ENCODE measurements at places on chromosomes 4 and X.

DNA sequence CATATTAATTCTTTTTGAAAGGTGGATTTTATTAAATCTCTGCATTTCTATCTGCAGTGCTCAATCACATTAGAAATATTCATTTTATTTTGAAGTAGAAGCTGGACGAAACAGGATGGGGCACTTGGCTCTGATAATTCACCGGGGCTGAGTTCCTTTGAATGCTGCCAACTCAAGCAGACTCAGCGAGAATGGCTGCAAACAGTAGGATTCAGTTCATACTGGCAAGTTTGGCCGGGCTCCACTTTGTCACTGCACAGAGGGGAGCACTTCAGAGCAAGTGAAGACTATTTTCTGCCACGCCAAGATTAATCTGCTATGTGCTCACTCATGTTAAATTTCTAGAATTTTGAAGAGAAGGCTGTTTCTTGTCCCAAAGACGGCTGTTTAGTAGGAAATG lies 30.7 kb upstream of the KLHL8 start:
- no peak for DNase-seq

GRCh38 chr4:51858605-51859202 lies 15.8 kb downstream of the DCUN1D4 start:
- DNase-seq, result no peak

GRCh38 chr4:98199247-98199646 lies 56.0 kb upstream of the STPG2 start:
- DNase-seq, result no peak

- no peak for DNase-seq
These were observed 259.6 kb downstream of the UNC5C start for GRCh38 chr4:95289028-95289634.

DNA sequence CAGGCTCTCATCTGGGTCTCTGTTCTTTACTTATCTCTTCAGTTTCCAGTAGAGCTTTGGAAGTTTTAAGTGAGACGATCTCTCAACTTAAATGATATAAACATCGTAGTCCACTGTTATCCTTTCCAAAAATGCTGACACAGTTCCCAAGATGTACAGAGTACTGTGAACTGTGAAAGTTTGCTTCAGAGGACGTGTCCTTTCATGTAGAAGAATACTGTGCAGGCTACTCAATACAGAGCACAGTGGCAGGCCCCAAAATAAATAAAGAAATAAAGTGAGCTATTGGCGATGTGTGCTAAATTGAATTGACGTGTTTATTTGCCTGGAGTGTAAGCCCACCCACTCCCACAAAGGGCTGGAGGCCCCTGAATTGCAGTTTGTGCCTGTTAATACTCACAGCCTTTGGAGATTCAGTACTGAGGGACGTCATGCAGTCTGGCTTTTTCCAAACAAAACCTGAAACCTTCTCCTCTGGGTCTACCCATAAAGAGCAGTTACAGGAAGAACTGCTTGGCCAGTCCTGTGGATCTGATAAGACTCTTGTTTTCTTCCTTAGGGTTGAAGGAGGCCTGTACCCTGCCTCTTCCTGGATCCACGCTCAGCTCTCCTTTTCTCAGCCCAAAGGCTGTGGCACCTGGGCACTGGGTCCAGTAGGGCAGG lies 66.1 kb downstream of the SOWAHB start:
- DNase-seq, result no peak

DNA sequence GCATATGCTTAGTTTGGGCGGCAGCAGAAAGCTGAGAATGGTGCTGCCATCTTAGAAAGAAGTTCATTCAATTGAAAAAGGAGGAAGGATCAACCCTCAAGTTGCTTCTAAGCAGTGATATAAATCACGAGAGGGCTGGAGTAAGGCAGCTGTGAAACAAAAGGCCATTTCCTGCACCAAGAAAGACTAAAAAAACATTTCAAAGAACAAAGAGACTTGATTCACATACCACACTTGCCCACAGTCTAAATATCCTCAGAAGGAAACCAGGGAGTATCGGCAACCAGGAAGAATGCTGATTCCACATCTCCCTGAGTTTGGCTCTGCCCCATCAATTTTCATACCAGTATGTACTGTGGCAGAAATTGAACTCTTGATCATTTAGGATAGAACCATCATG lies 240.1 kb downstream of the OPHN1 start:
- no peak for DNase-seq

DNA sequence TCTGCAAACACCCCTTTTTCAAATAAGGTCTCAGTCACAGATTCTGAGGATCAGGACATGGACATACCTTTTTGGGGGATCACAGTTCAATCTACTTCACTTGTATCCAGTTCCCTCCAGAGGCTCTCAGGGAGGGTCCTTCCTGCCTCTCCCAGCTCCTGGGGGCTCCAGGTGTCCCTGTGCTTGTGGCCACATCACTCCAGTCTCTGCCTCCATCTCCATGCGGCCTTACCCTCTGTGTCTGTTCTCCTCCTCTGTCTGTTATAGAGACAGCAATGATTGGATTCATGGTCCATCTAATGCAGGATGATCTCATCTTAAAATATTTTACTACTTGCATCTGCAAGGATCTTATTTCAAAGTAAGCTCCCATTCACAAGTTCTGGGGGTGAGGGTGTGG lies 269.6 kb downstream of the ASMT start:
- DNase-seq, result no peak

- no peak for DNase-seq
These were observed 127.8 kb downstream of the SH3RF1 start for GRCh38 chr4:169142906-169143305.

- DNase-seq, result no peak
These were observed 42.8 kb upstream of the SLC10A7 start for GRCh38 chr4:146564492-146564891.

GRCh38 chr4:123671636-123672404 lies 275.2 kb downstream of the SPRY1 start:
- DNase-seq, result no peak

- no peak for DNase-seq
These were observed 382.2 kb upstream of the SPOCK3 start for GRCh38 chr4:167616476-167616875.

GRCh38 chr4:153259661-153260060 lies 55.4 kb downstream of the TRIM2 start:
- no peak for DNase-seq
